SK-N-DZ (cell line): ENCODE measurements at places on chromosomes 11 and 22.

- DNase-seq = no peak
Observed at GRCh38 chr22:50004918-50005317, 7.6 kb downstream of the IL17REL start.

DNA sequence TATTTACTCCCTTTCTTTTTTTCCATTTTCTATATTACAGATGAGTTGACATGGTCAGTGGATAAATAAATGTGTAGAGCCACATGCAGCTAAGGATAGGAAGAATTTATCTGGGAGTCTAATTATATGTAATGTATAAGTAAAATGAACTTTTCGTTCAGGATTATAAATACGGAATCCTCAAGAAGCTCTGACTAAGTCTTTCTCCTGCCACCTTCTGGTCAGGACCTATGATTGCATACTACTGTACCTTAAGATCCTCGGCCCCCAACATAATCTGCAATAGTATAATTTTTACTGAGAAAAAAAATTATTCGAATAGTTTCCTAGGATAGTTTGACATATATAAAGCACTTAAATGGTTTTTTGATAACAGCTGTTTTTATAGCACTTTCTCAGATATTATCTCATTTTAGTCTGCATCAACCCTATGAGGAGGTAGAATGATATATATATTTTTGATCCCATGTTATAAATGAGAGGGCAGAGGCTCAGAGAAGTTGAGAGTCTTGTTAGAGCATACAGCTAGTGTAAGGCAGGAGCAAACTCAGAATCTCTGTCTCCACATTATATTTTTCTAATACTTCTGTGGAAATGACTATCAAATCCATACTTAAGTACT is 36.1 kb downstream of the CCDC90B start:
- peak; percentile 43 for DNase-seq

GRCh38 chr11:78878631-78879030 is 304.0 kb upstream of the NARS2 start:
- DNase-seq = no peak

- no peak for DNase-seq
Observed at GRCh38 chr11:99320769-99321290, 300.1 kb downstream of the CNTN5 start.

GRCh38 chr11:43664295-43664694 is 16.2 kb upstream of the HSD17B12 start:
- DNase-seq = peak; percentile 69

- DNase-seq = peak; percentile 27
Observed at GRCh38 chr11:45606514-45607281, 58.7 kb downstream of the CHST1 start.

GRCh38 chr11:69192301-69192721 is 36.6 kb downstream of the SMIM38 start:
- DNase-seq = peak; percentile 96

GRCh38 chr22:20563466-20563906 is 56.1 kb downstream of the MED15 start:
- no peak for DNase-seq

DNA sequence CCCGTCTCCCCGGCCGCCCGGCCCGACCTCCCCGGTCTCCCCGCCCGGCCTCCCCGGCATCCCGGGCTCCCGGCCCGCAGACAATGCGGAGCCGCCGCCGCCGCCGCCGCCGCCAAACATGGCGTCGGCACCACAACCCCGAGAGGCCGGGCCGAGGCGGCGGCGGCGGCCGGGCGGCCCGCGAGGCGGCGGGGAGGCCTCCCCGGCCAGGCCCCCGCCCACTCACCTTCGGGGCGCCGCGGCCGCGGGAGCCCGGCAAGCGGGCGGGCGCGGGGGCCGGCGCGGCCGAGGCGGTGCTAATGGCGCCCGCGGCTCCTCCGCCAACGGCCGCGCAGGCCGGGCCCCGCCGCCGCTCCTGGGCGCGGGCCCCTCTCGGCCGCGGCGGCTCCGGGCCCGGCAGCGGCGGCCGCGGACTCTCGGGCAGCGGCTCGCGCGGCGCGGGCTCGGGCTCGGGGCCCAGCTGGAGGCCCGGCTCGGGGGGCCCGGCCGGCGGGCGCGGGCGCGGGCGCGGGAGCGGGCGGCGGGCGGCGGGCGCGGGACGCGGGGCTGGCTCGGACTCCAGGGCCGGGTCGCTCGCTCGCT is 311 bp downstream of the BRD1 start:
- DNase-seq = no peak

DNA sequence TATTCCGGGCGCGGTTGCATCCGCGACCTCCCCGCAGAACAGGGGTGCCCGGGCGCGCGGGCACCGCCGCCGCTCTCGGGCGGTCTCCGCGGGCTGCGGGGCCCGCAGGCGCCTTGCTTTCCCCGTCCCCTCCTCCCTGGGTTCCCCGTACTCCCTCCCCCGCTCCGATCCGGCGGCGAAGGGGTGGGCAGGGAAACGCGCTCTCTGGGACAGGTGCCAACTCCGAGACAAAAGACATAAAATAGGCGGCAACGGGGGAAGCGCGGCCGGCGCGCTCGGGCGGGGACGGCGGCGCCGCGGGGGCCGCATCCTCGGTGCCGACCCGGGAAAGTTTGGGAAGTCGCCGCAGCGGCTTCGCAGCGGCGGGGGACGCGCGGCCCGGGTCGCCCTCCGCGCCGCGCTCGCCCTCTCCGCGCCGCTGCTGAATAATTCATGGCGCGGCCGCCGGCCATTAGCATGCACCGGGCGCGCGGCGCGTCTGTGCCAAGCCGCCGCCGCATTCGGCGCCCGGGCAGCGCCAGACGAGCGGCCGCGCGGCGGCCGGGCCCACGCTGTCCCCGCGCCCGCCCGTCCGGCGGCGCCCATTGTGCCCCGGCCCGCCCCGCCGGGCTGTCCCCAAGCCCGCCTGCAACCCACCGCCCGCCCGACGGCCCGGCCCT is 78.7 kb upstream of the PPARA start:
- DNase-seq = no peak

DNA sequence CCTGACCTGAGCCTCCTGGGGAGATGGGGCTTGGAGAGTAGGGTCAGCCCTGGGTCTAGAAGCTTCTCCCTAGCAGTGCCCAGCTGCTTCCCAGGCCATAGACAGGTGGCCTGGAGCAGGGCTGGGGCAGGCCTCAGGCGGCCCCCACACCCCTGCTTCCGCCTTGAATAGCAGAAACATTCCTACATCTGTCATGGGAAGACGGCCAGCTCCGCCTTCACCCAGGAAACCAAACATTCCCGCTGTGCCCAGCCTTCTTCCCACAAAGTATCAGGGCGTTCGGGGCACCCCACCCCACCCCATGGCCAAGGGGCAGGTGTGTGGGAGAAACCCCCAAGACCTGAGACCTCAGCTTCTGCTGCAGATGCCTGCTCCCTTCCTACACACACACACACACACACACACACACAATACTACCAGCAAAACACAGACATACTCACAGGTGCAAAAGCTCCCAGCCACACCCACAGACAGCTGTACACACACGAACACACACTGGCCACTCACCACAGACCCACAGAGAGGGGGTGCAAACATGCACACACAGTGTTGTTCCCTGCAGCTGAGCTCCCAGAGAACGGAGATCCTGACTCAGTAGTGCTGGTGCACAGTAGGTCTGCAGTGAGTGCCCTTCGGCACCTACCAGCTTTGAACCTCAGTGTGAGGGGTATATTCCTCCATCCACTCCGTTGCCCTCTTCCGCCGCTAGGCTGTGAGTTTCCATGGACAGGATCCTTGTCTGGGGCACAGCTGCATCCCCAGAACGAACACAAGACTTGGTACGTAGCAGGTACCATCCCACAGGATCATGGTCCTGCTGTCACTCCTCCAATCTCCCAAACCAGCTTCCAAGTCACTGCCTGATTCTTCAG is 37.4 kb downstream of the PDGFB start:
- DNase-seq = no peak

DNA sequence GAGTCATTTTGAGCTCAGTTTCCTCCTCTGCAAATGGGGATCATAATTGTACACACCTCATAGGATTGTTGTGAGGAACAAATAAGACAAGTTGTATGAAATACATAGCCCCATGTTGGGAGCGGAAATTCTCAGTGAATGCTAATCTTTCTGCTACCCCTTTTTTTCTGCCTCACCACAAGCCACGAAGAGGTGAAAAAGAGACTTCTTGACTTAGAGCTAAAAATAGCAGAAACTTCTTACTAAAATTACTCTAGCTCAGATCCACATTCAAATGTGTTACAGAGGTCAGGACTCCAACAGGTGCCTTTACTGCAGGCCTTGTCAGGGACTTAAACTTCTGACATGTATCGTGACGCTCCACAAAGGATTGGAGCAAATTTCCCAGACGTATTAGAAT is 128.5 kb downstream of the MIAT start:
- DNase-seq = no peak

DNA sequence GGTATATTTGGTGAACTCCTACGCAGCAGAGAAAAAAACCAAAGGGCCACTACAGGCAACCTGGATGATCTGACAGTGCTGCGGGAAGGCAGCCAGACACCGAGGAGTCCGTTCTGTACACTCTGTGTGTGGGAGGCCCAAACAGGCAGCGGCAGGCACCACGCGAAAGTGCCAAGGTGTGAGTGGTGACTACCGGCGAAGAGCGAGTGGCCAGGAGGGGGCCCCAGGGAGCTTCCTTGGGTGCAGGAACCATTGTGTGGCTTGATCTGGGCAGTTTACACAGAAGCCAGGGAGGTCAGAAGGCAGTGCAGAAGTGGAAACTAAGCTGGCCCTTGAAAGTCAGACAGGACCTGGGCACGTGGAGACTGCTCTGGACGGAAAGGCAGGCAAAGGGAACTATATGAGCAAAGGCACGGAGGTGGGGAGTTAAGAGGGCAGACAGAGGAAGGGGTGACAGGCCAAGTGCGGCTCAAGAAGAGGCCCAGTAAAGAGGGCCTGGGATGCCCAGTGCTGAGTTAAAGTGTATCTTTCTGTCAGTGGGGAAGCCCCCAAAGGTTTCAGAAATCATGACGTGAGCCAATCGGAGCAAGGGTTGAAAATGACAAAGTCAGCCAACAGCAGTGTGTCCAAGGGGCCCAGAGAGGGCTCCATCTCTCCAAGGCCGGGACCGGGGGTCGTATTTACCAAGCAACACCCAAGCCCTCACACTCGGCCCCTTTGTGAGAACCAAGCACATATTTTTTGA is 10.6 kb downstream of the TMEM184B start:
- no peak for DNase-seq

DNA sequence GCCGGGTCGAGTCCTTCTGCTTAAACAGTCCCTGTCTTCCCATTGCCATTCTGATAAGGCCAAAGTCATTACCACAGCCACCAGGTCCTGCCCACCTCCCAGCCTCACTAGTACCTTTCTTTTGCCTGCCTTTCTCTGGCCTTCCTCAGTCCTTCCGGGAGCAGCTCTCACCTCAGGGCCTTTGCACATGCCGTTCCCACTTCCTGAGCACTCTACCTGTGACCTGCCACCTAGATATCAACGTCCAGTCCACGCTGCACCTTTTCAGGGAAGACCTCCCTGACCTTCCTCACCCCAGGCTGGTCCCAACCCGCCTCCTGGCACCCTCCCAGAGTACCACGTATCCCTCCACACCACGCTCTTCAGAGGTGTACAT is 7.8 kb upstream of the OSM start:
- DNase-seq = no peak

DNA sequence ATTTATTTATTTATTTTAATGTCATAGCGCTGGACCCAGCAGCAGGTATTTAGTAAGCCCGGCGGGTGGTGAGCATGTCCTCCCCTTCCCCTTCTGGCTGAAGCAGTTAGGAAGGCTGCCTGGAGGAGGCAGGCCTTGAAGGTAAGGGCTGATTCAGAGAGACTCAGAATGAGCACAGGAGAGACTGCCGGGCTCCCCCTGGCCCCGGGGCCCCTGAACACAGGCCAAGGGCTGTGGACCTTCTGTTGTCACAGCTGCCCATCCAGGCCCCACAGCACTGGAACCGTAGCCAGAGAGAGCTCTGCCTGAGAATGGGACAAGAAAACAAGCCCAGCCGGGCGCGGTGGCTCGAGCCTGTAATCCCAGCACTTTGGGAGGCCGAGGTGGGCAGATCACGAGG is 52.8 kb downstream of the KCNJ4 start:
- DNase-seq = no peak
